Stimulated activated CD4-positive, alpha-beta T cell treated with anti-CD3 and anti-CD28 coated beads, Interleukin-2, amount 100 ng/mL, for 24 hours (primary cell): ENCODE measurements at places on chromosomes 11 and 22.

DNA sequence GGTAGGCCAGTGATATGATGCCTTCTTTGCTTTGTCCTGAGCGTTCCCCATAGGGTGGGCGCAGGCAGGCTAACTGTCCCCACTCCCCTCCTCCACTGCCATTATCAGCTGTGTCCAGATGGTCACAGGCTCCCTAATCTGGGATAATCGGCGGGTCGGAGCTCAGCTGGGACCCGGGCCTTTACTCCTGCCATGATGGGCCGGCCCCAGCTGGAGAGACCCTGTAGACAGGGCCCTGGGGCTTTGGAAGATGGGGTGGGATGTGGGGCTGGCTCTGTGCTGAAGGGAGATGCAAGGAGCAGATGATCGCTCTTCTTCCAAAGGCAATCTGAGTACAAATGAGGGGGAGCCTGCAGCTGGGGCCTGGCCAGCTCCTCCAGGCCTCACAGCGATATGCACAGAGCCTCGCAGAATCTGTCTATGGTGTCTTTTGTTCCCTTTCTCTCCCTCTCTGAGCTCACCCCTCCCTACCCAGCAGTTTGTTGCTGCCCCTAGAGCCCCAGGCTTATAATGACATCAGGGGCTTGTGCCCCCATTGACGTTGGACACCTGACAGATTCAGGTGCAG lies 11.9 kb downstream of the KLHL35 start:
- DNase-seq = no peak

- no peak for DNase-seq
Observed at GRCh38 chr11:121435551-121436511, 16.3 kb upstream of the SORL1 start.

- DNase-seq = peak; percentile 51
Observed at GRCh38 chr11:14075118-14076078, 112.9 kb downstream of the SPON1 start.

- DNase-seq = no peak
Observed at GRCh38 chr11:120931057-120931779, 92.7 kb upstream of the TBCEL start.

- DNase-seq = no peak
Observed at GRCh38 chr22:42271906-42272305, 1.5 kb upstream of the TCF20 start.

GRCh38 chr11:56558574-56558973 lies 15.5 kb upstream of the OR5M11 start:
- DNase-seq = no peak

- DNase-seq = no peak
Observed at GRCh38 chr11:106421676-106422292, 344.3 kb downstream of the AASDHPPT start.

DNA sequence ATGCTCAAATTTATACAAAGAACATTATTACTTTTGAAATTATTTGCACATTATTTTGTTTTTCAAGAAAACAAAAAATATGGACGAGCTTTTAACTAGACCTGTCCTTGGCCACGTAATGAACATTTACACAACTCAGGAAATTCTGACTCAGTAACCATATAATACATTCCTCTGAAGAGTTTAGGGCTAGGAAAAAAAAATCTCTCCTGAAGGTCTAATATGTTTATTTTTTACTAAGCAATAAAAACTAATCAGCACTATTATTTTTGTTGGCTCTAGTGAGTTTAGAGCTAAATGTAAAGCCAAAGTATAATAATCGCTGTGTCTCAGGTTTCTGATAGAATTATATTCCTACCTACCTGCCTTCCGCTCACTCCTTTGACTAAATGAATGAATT lies 187.5 kb downstream of the SWAP70 start:
- no peak for DNase-seq

DNA sequence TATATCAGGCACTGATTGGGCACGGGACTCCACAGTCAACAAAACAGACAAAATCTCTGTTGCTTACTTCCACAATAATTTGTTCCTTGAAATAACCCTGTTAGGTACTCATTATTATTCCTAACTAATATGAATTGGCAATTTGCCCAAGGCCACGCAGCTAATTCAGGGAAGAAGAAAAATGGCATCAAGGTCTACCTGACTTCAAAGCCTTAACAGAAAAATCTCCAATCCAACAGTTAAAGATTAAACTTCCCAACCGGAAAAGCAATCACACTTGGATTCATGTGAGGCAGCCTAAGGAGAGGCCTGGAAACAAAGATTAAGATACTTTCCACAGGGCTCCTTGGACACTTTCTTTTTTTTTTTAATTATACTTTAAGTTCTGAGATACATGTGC lies 68.9 kb downstream of the PRCP start:
- DNase-seq = no peak
